Spleen (tissue), 13 donors: ENCODE measurements at places on chromosomes 16 and 17. TPM values are rescaled to one million over a fixed set of nuclear protein-coding genes. Genes with fewer than 3 reads are reported as not detected.

Gene SLC47A2
- total RNA-seq: not detected

DNA sequence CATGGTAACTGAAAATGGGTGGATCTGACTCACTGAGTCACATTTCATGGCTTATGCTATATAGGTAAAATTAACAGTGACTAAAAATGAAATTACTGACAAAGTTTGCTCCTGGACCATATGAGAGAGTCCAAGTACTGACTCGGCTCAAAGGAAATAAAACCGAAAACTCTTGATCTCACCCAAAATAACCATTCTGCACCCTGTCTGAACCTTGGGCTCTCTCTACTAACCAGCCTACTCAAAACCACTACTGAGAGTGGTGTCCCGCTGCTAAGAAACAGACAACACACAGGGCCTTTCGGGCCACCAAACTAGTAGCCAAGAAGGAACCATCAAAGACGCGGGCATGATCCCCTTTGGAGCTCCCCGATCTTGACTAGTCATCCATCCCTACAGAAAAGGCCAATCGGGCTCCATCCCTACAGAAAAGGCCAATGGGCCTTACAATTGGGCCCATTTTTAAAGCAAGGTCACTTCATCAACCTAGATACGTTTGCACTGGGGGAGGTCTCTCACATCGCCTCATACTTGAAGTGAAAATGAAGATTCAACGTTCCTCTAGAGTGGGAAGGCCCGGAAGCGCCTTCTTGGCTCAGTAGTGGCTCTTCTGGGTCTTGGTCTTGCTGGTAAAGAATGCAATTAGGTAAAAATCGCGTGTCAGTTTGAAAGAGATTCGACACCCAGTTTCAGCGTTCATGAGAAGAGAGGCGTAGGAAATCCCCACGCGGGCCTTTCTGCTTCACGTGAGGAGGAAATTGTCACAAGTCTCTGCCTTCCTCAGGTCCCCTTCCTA is 720 bp upstream of the ZPBP2 start:
- peaks cover 20% of the 10 kb centered on the region for H3K27me3 ChIP-seq
- peaks cover 46% of the 10 kb centered on the region for H3K4me1 ChIP-seq
- no peaks in the 10 kb centered on the region for H3K36me3 ChIP-seq
- peak; percentile 76 for DNase-seq

DNA sequence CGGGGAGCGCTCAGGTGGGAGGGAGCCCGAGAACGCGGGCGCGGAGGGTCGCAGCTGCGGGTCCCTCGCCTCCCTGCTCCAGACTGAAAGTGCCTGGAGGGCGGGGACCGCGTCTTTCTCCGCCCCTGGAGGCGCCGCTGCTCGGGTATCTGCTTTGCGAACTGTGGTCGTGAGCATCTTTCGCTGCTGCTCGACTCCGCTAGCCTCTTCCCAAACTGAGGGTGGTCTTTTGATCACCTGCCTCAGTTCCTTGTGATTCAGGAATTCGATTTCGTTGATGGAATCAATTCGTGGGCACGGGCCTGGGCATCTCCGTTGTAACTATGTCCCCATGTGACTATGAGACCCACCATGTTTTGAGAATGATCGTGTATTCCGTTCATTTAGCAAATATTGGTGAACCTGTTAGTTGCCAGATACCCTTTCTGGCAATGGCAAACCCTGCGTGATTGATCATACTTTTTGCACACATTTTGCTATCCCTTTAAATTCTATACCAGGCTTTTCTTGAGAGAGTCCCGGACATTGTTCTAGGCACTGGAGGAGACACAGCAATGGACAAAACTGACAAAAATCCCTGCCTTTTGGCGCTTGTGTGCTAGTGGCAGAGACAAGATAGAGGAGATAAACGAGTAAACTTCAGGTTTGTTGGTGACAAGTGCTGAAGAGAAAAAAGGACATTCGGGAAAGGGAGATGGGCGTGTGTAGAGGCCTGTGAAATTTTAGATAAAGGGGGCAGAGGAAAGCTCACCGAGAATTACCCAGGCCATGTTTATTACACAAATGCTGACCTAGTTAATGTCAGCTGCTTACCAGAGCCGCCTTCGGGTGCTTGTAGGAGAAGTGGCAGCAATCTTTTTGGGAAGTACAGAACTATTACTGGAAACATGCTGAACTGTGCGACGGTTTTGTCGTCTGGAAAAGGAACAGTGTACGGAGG is 948 bp downstream of the UTP18 start:
- H3K27ac ChIP-seq: peak overlapping the region; percentile 97
- H3K4me1 ChIP-seq: peaks cover 55% of the 10 kb centered on the region
- H3K27me3 ChIP-seq: no peaks in the 10 kb centered on the region
- H3K4me3 ChIP-seq: peak overlapping the region; percentile 88
- H3K36me3 ChIP-seq: peaks cover 56% of the 10 kb centered on the region
- no peak for DNase-seq

GRCh38 chr16:67917852-67918236 is 13.8 kb downstream of the CTRL start:
- no peak for DNase-seq
- no peak overlapping the region for H3K27ac ChIP-seq
- H3K4me1 ChIP-seq: peaks cover 16% of the 10 kb centered on the region
- H3K27me3 ChIP-seq: no peaks in the 10 kb centered on the region
- H3K36me3 ChIP-seq: peaks cover 3% of the 10 kb centered on the region
- H3K4me3 ChIP-seq: no peak overlapping the region

Gene HID1
- total RNA-seq: 26.5 TPM

GRCh38 chr16:20344611-20345010 is 7.9 kb downstream of the UMOD start:
- H3K27ac ChIP-seq: no peak overlapping the region
- no peaks in the 10 kb centered on the region for H3K4me1 ChIP-seq
- H3K27me3 ChIP-seq: no peaks in the 10 kb centered on the region
- no peak for DNase-seq
- no peaks in the 10 kb centered on the region for H3K36me3 ChIP-seq
- no peak overlapping the region for H3K4me3 ChIP-seq

GRCh38 chr17:59105852-59106462 is 723 bp downstream of the TRIM37 start:
- peaks cover 17% of the 10 kb centered on the region for H3K36me3 ChIP-seq
- H3K27ac ChIP-seq: peak overlapping the region; percentile 89
- H3K4me1 ChIP-seq: peaks cover 20% of the 10 kb centered on the region
- DNase-seq: peak; percentile 92
- H3K27me3 ChIP-seq: no peaks in the 10 kb centered on the region

Gene TP53TG3B
- total RNA-seq: not detected

GRCh38 chr16:51941412-51941811 is 605.5 kb downstream of the TOX3 start:
- H3K36me3 ChIP-seq: no peaks in the 10 kb centered on the region
- H3K4me1 ChIP-seq: no peaks in the 10 kb centered on the region
- H3K27me3 ChIP-seq: no peaks in the 10 kb centered on the region
- no peak overlapping the region for H3K4me3 ChIP-seq
- no peak overlapping the region for H3K27ac ChIP-seq

GRCh38 chr17:42980766-42981397 is 517 bp downstream of the RUNDC1 start:
- peak overlapping the region; percentile 96 for H3K4me3 ChIP-seq
- peaks cover 59% of the 10 kb centered on the region for H3K4me1 ChIP-seq
- no peaks in the 10 kb centered on the region for H3K36me3 ChIP-seq
- no peaks in the 10 kb centered on the region for H3K27me3 ChIP-seq
- DNase-seq: peak; percentile 91
